ENCODE measurements at places on chromosomes 3 and 15.

DNA sequence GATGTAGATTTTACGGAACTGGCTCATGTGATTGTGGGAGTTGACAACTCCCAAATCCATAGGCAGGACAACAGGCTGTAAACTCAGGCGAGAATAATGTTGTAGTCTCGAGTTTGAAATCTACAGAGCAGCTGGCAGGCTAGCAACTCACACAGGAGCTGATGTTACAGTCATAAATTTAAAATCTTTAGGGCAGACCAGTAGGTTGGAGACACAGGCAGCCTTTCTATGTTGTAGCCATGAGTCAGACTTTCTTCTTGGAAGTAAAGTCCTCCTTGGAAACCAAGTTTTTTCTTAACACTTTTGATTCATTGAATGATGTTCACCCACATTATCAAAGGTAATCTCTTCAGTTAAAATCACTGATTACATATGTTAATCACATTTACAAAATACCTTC is 89.1 kb upstream of the ALCAM start:
- DNase-seq = no peak

DNA sequence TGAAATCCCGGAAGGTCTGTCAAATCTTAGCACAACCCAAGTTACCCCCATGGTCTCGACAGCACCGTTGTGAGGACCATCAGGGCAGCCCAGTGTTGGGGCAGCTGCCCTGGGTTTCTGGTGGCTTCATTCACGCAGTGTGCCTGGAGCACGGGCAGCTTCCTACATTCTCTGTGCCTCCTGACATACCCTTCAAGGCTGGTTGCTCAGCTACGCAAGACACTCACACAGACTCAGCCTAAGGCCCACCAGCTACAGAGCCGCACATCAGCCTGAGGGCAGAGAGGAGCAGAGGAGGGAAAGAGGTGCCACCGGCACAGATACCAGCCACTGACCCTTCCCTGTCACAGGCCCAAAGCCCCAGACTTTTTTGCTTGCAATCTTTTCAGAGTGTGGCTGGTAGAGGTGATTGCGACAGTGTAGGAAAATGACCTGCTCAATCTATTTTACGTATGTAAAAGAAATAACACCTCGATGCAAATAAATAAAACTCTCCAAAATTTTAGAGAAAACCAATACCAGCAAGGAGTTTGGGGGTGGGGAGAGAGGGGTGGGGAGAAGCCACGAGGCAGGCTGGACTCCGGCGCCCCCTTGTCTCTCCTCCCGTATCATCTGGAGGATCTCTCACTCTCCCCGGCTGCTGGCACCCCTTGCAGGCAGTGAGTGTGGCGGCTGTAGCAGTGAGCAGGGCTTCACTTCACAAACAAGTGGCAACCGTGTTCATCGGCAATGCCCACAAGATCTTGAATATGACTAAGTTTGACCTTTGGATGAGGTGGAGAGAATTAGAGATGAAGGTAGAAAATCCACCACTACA is 12.7 kb downstream of the CSPG5 start:
- no peak for DNase-seq

- no peak for DNase-seq
Observed at GRCh38 chr3:162678941-162679340, 1182.3 kb downstream of the OTOL1 start.

DNA sequence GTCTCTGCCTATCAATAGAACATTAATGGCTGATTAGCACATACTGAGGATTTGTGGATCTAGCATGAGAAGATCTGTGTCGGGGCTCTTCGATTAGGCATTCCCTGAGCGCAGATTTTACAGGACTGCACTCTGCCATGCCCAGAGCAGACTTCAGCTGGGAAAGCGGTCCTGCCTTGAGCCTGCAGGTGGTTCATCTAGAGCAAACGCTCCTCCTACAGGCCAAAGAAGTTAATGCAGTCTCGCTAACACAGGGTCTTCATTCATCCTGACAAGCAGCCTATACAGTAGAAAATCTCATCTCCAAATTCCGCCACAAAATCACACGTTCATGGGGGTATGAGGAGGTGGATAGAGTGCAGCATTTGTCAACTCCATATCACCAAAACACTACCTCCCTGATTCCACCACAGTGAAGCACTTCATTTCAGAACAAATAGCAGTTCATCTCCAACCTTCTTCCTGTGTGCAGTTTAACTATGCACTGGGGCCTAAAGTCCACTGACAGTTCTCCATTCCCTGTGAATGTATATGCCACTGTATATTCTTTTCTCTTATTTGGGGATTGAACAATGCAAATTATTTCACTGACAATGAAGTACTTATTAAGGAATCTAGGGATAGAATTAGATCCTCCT is 405.8 kb downstream of the IGSF11 start:
- peak; percentile 34 for DNase-seq

- DNase-seq = no peak
Observed at GRCh38 chr15:25800761-25801515, 62.2 kb downstream of the ATP10A start.

DNA sequence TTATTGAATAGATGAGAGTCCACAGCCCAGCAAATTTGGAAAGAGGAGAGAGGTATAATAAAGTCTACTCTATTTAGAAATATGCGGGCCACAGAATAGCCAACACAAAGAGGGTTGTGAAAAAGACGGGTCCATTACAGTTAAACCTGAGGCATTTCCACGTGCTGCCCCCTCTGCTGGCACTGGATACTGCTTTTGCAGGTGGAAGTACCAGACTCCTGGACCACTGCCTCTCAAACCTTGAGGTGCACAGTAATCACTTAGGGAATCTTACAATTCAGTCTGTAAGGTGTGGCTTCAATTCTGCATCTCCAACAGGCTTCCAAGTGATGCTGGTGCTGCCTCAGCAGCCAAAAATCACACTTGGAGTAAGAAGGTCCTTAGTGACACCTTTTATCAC is 3.0 kb upstream of the TFDP2 start:
- DNase-seq = no peak

DNA sequence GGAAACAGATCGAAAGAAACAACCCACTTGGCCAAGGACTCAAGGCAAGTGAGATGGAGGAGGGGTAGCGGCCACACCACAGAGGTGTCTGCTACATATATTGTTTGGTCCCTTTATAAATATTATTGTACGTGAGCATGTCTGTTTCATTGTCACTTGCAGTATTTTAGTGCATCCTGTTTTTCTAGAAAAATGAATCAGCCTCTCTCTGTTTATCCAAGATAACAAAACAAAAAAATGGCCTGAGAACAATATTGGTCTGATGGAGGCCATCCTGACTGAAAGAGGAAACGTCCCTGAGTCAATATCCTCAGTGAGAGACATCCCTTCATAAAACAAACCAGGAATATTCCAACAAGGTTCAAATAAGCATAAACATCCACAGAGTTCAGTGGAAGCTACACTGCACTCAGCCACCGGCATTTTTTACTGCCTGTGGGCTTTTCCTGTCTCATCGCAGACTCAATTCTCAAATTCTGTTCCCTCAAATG is 42.0 kb downstream of the WWTR1 start:
- no peak for DNase-seq

- no peak for DNase-seq
Observed at GRCh38 chr15:82587805-82588204, 47.5 kb upstream of the RPS17 start.

DNA sequence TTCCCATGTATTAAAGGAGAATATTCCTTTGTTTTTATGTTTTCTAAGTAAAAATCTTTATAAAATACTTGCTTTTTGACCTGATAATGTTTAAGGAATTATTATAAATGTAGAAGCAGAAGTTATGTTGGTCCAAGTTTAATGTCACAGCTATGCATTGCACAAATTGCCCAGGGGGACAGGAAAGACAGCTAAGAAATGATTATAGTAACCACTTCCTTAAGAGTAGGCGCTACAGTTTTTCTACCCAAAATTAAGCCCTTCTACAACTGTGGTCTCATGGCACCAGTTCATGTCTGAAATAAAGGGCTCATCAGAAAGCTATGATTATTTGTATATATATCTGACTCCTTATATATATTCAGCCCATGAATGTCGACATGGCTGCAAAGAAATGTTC is 176.4 kb downstream of the GBE1 start:
- no peak for DNase-seq

GRCh38 chr3:184443364-184443763 is 63.5 kb downstream of the CHRD start:
- no peak for DNase-seq

DNA sequence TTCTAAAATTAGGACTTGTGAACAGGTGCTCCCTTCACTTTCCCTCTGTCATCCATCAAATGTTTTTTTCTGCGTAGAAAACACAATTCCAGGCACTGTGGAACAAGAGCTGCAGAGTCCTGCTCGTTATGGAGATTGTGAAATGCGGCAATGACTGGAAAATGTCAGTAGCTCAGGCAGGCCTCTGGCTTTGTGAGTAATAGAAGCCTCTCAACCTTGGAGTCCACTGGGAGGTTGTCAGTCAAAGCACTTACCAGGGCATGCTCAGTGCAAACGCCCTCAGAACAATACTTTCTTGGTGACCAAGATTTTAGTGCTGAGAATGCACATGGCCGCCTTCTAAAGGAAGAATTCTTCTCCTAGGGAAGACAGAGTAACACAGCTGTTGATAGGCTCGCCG is 26.7 kb upstream of the MED12L start:
- no peak for DNase-seq

DNA sequence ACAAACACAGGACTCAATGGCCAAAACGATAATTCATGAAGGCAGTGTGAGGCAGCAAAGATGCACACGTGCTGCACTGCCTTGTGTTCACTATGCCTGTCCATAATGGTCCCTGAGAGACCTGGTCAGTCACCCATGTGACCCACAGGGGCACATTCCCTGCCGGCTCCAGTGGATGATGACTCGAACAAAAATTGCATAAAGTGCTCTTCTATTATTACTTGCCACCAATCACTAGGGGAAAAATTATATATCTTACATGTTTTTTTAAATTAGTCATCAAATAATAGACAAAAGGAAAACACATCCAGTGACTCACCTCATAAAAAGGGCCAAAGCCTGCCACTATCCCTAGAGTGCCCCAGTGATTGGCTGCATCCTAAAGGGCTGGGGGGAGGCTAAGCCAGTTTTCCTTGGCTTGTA is 47.5 kb downstream of the UBP1 start:
- DNase-seq = no peak

DNA sequence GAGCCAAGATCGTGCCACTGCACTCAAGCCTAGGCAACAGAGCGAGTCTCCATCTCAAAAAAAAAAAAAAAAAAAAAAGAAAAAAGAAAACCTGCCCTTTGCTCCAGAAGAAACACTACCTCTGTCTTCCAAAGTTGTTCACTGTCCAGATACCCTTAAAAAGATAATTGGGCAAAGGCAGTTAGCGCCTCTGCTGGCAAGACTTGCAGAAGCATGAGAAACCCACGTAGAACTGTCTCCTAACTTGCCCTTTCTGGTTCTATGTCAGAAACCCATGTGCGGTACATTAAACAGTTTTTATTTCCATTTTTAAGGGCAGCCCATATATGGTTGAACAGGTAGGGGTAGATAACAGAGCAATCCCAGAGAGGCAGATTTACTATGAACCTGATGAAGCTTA is 1026.4 kb downstream of the ROBO2 start:
- no peak for DNase-seq

- no peak for DNase-seq
Observed at GRCh38 chr15:37625576-37625975, 308.9 kb upstream of the TMCO5A start.

Data from GM19239 (cell line).